Activated CD4-positive, alpha-beta memory T cell treated with anti-CD3 and anti-CD28 coated beads for 36 hours (primary cell): ENCODE measurements at places on chromosomes 16 and 17. TPM values are rescaled to one million over a fixed set of nuclear protein-coding genes. Genes with fewer than 3 reads are reported as not detected.

DNA sequence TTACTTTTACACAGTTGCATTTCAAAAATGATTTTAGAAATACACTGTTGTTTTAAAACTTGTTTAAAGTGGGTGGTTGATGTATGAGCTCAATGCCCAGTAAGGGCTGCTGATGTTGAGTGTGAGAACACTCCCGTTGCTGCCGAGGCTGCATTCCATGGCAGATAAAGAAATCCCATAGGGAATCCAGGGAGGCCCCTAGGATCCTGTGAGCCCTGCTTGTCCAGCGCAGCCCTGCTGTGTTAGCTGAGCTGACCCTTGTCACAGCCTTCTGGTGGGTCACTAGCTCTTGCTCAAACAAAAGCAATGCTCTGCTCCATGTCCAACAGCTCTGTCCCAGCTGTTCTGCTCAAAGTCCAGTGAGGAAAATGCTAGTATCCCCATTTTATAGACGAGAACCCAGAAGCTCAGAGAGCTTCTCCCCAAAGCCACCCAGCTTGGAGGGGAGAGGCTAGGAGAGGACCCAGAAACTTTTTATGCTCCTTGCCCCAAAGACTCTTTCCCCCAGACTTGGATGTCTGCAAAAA lies 18.6 kb upstream of the COL1A1 start:
- DNase-seq: no peak

DNA sequence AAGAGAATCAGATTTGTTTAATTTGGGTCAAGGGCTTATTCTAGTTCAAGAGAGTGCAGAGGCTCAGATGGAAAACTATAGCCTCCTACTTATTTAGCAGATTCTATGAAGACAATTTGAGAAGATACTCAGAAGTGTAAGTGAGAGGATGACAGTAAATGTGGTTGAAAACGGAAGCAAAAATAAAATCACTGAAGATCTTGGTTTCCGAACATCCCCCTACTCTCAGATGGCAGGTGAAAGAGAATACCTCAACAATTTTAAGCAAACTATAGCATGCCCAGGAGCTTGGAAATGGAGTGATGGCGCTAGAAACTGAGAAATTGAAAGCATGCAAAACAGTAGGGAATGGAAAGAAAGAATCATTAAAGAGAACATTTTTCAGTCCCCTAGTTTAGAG lies 705.5 kb upstream of the CDH8 start:
- DNase-seq: no peak

The CCL13 gene
- total RNA-seq: not detected

GRCh38 chr17:56653877-56654276 lies 60.4 kb downstream of the NOG start:
- peak; percentile 71 for DNase-seq

- DNase-seq: no peak
These were observed 55.9 kb downstream of the CDK12 start for GRCh38 chr17:39517224-39517623.

The SLC6A2 gene
- total RNA-seq: not detected

DNA sequence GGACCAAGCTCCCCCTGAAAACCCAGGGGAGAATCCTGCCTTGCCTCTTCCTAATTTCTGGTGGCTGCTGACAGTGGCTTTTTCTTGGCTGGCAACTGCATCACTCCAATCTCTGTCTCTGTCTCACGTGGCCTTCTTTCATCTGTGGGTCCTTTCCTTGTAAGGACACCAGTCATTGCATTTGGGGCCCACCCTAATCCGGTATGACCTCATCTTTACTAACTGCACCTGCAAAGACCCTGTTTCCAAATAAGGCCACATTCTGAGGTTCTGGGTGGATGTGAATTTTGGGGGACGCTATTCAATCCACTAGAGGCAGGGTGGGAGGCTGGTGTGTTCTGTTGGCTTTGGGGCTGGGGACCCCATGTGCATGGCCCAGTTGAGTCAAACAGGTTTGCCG lies 11.0 kb downstream of the SLC12A3 start:
- DNase-seq: no peak

GRCh38 chr17:17837966-17838962 lies 1.5 kb upstream of the SREBF1 start:
- DNase-seq: no peak

The C17orf113 gene
- total RNA-seq: 0.15 TPM

DNA sequence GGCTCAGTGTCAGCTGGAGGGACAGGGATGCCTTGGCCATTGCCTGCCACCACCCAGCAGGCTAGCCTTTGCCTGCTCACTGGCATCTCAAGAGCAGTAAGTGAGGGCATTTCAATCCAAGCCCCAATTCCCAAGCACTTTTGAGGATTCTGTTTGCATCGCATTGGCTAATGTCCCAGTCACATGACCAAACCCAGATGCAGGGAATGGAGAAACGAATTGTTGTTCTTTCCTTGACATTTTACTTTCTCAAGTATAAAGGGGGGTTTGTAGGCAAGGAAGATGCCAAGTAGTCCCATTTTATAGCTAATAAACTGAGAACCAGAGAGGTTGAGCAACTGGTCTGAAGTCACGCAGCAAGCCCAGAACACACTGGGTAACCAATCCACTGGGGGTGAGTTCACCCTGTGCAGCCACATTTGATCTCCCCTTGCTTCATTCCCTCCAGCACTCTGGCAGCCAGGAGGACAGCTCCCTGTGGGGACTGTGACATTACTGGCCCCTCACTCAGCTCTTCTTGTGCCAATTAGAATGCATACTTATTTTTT lies 193.8 kb upstream of the CACNG3 start:
- DNase-seq: no peak

The MYL11 gene
- 0.83 TPM for total RNA-seq

GRCh38 chr16:1194665-1195392 lies 30.2 kb downstream of the TPSG1 start:
- peak; percentile 19 for DNase-seq

- no peak for DNase-seq
These were observed 70.9 kb upstream of the GSE1 start for GRCh38 chr16:85541980-85542900.

DNA sequence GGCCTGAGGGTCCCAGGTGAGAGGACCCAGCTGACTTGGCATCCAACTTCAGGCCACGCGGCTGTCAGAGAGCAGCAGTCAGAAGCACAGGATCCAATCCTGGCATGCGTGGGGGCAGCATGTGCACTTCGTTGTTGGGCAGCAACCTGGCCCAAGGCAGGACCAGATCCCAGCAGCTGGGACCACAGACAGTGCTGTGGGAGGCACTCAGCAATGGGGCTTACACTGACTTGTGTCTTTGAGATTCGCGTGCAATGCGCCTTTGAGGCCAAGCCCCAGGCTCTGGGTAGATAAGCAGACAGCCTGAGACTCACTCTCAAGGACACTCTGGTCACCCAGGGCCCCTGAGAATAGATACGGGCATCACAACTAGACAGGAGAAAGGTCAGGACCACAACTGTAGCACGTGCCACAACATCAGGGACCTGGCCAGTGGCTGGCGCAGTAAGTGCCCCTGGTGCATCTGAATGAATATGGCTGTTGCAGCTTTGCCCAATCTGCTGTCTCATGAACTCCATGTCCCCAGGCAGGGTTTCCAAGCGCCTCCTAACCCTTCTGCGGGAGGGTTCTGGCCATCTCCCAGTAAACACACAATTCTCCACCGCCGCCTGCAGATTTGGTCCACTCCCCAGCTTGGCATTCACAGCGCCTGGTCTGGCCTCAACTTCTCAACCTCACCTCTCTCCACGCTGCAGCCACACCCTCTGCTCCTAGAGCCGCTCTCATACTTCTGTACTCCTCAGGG lies 3.2 kb downstream of the PAM16 start:
- no peak for DNase-seq

DNA sequence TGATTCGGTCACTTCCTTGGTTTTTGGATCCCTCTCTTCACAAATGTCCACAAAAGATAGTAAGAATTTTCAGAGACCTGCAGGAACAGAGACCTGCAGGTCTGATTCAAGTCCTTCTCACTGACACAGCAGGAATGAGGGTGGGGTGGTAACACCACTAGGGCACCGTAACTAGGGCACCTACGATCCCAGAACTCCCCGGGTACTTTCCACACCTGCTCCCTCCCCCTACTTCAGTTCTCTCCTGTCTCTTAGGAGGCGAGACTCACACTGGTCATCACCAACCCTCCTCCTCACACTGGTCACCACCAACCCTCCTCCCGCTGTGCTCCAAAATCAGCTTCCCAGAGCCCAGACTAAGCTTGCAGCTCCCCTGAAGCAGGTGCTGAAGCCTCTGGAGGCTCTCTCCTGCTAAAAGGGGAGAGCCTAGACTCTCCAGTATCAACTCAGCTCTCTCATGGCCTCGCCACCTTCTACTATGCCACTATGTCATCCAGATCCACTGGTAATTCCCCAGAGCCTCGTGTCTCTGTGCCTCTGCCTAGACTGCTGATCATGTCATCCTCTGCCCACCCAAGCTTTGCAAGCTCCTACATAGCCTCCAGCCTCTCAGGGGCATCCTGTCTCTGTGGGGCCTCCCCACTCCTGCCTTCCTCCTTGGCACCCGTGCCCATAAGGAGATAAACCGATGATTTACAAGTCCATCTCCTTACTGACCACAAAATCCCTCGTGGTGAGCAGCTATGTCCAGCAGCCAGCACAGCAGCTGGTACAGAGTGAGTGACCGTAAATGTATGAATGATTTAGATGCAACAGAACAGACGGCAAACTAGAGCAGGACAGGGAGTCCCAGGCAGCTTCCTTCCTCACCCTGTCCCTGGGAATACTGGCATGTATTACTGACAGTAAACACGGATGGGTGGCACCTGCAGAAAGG lies 63.4 kb upstream of the GSG1L start:
- no peak for DNase-seq

The MYL4 gene
- not detected for total RNA-seq

- DNase-seq: no peak
These were observed 74.8 kb downstream of the IRX6 start for GRCh38 chr16:55398762-55399161.

DNA sequence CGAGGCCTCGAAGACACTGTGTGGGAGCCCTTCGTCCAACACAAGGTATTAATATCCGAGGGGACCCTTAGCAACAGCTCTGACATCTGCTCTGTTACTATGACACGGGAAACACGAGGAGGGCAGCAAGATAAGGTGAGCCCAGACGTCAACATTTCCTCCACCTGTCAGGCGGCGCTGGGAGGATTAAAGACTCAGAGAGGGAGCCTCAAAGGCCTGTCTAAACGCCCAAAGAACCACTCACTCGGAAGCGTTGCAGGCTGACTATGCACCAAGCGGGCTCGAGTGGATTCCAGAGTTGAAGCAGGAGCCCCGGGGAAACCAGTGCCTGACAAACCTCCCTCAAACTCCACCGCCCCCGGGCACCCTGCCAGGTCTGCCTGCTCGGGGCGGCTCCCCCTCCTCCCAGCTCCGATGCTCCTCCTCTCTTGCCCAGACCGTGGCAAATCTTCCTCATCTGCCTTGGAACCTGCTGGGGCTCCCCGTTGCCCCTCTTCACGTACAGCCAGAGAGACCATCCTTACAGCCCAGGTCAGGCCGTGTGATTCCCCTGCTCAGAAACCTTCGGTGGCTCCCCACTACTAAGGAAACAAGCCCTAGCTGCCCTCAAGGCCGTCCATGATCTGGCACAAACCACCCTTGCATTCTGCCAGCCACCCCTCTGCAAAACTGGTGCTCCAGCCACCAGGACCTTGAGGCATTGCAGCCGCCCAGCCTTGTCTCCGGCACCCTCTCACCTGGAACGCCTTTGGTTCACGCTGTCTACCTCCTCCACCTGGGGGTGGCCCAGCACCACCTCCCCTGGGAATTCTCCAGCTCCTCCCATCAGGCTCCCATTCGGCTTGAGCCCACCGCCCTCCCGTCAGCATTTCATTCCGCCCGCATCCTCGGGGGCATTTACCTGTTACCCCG lies 16.2 kb downstream of the RPH3AL start:
- DNase-seq: peak; percentile 35

DNA sequence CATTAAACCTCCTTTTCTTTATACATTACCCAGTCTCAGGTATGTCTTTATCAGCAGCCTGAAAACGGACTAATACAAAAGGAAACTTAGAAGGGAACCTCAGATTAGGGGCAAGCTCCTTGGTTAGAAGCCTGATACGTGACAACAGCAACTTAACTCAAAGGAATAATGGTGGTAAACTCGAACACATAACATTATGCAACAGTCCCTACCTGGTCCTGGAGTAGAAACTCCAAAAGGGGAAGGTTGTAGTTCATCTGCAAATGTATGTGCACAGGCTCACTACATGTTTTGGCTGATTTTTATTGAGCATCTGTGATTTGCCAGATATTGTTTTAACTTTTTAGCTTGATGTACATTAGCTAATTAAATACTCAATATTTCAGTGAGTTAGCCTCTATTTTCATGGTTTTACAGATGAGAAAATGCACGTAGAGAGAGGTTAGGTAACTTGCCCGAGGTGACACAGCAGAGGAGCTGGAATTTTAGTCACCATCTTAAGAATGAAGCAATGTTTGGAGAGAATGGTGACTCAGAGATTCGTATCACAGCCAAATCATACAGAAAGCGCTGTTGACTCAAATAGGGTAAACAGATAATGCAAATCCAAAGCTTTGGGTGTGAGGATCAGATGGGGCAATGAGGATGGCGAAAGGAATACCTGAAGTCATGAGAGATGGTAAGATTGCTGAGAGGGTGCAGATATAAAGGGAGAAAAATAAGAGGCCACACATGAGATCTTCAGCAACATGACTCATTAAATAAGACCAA lies 194.9 kb upstream of the RBFOX1 start:
- no peak for DNase-seq

DNA sequence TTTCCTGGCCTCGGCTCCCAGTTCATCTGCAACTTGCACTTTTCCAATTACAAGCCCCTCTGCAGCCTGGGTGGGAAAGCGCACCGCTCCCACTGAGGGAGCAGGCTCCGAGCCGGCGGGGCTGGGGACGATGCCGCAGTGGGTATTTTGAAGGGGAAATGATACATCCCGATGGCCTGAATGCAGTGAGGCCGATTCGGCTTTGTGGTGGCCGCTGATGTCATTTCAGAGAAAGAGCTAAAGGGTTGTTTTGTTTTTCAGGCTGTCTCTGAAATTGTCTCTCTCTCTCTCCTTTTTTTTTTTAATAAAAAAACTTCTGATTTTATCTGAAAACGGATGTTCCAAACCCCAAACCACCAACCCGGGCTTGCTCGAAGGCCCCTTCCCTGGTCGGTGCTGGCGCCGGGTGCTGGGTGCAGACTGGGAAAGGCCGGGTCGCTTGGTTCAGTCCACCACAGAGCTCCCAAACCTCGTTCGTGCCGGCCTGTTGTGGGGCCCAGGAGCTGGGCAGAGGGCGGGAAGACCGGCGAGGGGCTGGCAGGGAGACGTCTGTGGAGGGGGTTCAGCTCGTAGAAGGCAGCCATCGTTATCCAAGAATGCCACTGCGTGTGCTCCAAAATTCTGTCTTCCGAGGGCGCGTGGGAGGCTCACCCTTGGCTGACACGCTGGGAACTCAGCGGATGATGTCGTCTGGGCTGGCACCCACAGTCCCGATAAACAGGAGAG lies 102.8 kb downstream of the FOXL1 start:
- no peak for DNase-seq

The BIRC5 gene
- 95.4 TPM for total RNA-seq

DNA sequence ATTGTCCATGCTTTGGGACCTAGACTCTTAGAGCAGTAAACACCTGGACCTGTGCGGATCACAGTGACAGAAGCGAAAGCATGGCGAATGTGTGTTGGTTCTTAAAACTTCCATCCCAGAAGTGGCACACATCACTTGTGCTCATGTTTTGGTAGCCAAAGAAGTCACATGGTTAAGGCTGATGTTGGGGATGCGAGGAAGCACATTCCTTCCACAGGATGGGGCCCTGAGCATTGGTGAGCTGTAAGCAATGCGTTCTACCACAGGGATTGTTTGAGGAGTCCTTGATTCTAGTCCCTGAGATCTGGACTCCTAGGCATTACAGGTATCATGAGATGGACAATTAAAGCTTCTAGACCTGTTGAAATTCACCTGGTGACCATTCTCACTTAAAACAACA lies 375.9 kb downstream of the UTP18 start:
- no peak for DNase-seq

The CEMP1 gene
- not detected for total RNA-seq
